Aorta (tissue), 5 donors: ENCODE measurements at places on chromosomes 5 and 9. TPM values are rescaled to one million over a fixed set of nuclear protein-coding genes. Genes with fewer than 3 reads are reported as not detected.

The OR13D1 gene
- total RNA-seq: not detected

The SLC6A7 gene
- not detected for total RNA-seq

GRCh38 chr5:57441557-57441956, 41.1 kb downstream of the ACTBL2 start:
- no peak for DNase-seq
- H3K27ac ChIP-seq: no peak overlapping the region
- no peaks in the 10 kb centered on the region for H3K27me3 ChIP-seq
- H3K4me3 ChIP-seq: no peak overlapping the region

DNA sequence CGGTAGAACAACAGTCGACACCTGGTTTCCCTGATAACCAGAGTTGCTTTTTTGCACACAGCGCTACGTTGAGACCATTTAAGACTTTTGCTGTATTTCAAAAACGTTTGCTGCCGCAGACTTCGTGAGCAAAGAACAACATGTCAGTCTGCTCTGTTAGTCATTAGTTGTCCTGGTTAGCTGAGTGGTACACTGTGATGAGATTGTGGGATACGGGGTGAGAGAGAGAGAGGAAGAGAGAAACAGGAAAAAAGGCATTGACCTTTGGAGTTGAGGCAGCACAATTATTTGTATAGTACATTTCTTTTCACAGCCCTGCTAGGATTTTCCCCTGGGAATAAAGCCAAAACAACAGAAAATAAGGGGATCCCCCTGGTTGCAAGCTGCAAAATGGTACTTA, 306.1 kb upstream of the WWC1 start:
- H3K27me3 ChIP-seq: no peaks in the 10 kb centered on the region
- H3K4me3 ChIP-seq: no peak overlapping the region
- no peaks in the 10 kb centered on the region for H3K4me1 ChIP-seq
- H3K27ac ChIP-seq: no peak overlapping the region

The ADAMTS19 gene
- 0.30 TPM for total RNA-seq

- H3K27ac ChIP-seq: no peak overlapping the region
- H3K36me3 ChIP-seq: no peaks in the 10 kb centered on the region
- no peaks in the 10 kb centered on the region for H3K4me1 ChIP-seq
- H3K27me3 ChIP-seq: no peaks in the 10 kb centered on the region
- H3K4me3 ChIP-seq: no peak overlapping the region
These were observed 58.6 kb upstream of the RICTOR start for GRCh38 chr5:39132792-39133191.

DNA sequence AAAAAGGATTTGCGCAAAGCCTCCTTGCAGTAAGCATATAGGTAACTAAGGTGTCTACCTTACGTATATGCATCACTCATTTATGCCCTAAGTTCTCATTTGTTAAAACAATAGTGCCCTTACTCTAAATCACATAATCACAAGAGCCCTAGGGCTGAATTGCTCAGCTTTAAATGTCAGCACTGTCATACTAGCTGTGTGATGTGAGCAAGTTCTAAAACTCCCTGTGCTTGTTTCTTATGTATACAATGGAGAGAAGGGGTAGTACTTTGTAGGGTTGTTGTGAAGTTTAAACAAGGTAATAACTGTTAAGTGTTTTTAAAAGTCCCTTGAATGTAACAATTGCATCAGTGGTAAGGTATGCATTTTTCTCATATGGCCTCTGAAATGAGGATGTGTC, 169.5 kb upstream of the DMRT1 start:
- no peaks in the 10 kb centered on the region for H3K36me3 ChIP-seq
- no peak overlapping the region for H3K27ac ChIP-seq
- no peak overlapping the region for H3K4me3 ChIP-seq

The GFRA3 gene
- 0.55 TPM for total RNA-seq

GRCh38 chr5:89399548-89399947, 516.6 kb upstream of the MEF2C start:
- H3K27me3 ChIP-seq: no peaks in the 10 kb centered on the region
- H3K4me3 ChIP-seq: no peak overlapping the region
- no peak overlapping the region for H3K27ac ChIP-seq
- H3K4me1 ChIP-seq: no peaks in the 10 kb centered on the region
- no peak for DNase-seq

The IRX2 gene
- not detected for total RNA-seq

DNA sequence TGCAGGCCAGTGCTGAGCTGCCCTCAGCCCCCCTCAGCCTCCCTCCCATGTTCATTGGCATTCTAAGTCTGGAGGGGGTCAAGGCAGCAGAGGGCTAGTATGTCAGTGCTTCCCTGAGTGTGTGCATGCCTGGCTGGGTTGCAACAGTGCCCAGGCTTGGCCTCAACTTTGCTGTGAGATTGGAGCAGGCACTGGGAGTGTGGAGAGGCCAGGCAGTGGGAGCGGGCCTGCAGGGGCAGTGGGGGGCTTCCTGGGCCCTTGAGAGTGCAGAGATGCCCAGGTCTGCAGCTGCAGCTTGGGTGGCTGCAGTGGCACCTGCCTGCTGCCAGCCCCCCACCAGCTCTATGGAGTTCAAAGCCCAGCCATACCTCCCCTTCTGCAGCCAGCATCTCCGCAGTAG, 239.3 kb downstream of the ARRDC3 start:
- peak overlapping the region; percentile 1 for H3K27ac ChIP-seq
- no peaks in the 10 kb centered on the region for H3K4me1 ChIP-seq
- H3K36me3 ChIP-seq: no peaks in the 10 kb centered on the region

DNA sequence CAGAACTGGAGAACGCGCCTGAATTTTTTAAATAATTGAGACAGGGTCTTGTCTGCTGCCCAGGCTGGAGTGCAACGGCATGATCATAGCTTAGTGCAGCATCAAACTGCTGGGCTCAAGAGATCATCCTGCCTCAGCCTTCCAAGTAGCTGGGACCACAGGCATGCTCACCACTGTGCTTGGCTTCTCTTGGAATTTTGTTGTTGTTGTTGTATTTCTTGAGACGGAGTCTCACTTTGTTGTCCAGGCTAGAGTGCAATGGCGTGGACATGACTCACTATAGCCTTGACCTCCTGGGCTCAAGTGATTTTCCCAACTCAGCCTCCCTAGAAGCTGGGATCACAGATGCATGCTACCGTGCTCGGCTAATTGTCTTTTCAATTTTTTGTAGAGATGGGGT, 58.4 kb upstream of the DAB2IP start:
- H3K27ac ChIP-seq: no peak overlapping the region
- no peak for DNase-seq
- H3K4me1 ChIP-seq: no peaks in the 10 kb centered on the region
- H3K27me3 ChIP-seq: no peaks in the 10 kb centered on the region
- no peak overlapping the region for H3K4me3 ChIP-seq

DNA sequence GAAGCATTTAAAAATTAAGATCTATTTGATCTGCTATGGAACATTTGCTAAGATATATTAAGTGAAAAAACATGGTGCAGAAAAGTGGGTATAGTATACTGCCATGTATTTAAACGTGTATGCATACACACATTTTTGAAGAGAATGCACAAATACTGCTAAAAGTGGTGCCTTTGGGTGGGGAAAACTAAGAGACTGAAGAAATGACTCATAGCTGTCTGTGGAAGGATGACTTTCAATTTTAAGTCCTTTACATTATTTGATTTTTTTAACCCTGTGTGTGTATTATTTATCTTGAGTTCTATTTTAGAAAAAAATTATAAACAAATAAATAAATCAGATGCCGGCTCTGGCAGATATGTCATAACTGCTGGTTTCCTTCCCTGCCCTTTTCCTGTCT, 120.7 kb upstream of the SLIT3 start:
- H3K36me3 ChIP-seq: no peaks in the 10 kb centered on the region
- H3K27me3 ChIP-seq: no peaks in the 10 kb centered on the region
- H3K4me3 ChIP-seq: no peak overlapping the region
- no peaks in the 10 kb centered on the region for H3K4me1 ChIP-seq
- no peak for DNase-seq

GRCh38 chr5:177402271-177403043, 2.0 kb upstream of the PFN3 start:
- no peaks in the 10 kb centered on the region for H3K4me1 ChIP-seq
- no peak overlapping the region for H3K4me3 ChIP-seq
- DNase-seq: peak; percentile 55
- H3K27me3 ChIP-seq: no peaks in the 10 kb centered on the region
- H3K27ac ChIP-seq: no peak overlapping the region
- no peaks in the 10 kb centered on the region for H3K36me3 ChIP-seq

The STK32A gene
- 6.4 TPM for total RNA-seq

GRCh38 chr5:68383888-68384310, 168.3 kb downstream of the PIK3R1 start:
- H3K27ac ChIP-seq: no peak overlapping the region
- no peaks in the 10 kb centered on the region for H3K27me3 ChIP-seq
- no peak for DNase-seq
- H3K36me3 ChIP-seq: no peaks in the 10 kb centered on the region
- H3K4me3 ChIP-seq: no peak overlapping the region

- no peaks in the 10 kb centered on the region for H3K27me3 ChIP-seq
- no peak overlapping the region for H3K27ac ChIP-seq
- peaks cover 17% of the 10 kb centered on the region for H3K36me3 ChIP-seq
- peak; percentile 46 for DNase-seq
These were observed 40.8 kb downstream of the BICD2 start for GRCh38 chr9:92723801-92724323.

DNA sequence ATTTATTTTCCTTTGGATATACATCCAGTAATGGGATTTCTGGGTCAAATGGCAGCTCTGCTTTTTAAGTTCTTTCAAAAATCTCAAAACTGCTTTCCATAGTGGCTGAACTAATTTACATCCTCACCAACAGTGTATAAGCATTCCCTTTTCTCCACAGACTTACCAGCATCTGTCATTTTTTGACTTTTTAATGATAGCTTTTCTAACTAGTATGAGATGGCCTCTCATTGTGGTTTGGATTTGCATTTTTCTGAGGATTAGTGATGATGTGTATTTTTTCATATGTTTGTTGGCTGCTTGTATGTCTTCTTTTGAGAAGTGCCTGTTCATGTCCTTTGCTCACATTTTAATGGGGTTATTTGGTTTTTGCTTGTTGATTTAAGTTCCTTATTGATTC, 90.0 kb upstream of the HMHB1 start:
- no peak overlapping the region for H3K27ac ChIP-seq
- H3K36me3 ChIP-seq: no peaks in the 10 kb centered on the region
- no peak overlapping the region for H3K4me3 ChIP-seq
- DNase-seq: no peak
- H3K27me3 ChIP-seq: no peaks in the 10 kb centered on the region

- H3K27me3 ChIP-seq: no peaks in the 10 kb centered on the region
- H3K27ac ChIP-seq: no peak overlapping the region
- H3K36me3 ChIP-seq: no peaks in the 10 kb centered on the region
- DNase-seq: no peak
These were observed 143.9 kb downstream of the IRX2 start for GRCh38 chr5:2607598-2607997.

DNA sequence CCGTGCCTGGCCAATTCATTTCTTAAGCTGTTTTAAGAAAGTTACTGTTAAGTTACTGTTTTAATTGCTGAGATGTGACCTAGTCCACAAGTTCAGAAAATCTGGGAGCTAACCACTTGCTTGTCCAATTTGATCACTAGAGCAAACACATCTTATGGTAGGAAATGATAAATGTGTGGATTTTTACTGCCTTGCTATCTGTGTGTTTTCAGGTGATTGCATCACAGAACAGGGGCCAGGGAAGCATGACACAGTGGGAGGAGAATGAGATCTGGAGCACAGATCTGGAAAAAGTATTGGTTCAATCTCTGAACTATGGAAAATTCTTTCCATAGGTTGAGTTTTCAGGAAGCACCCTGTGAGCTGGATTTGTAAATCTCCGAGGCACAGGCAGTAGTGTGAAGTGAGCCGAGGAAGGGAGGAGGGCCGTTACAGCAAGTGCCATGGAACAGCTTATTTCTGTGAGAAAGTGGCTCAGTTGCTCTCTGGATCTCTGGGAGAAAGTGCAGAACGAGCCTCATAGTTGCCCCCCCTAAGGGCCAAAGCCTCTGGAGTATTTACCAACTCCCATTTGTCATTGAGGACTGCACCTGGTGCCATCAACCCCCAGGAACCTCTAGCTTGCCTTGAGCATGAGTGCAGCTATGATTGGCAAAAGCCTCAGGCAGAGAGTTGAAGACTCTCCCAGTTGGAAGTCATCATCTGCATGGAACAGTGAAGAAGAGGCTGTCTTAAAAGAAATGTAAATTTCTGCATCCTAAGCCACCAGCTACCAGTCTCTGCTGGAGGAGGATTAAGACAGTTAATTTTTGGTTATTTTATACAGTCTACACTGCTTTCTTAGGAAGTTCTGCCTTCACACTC, 161.8 kb upstream of the CLINT1 start:
- no peaks in the 10 kb centered on the region for H3K4me1 ChIP-seq
- no peak overlapping the region for H3K4me3 ChIP-seq
- no peak for DNase-seq
- no peak overlapping the region for H3K27ac ChIP-seq
- no peaks in the 10 kb centered on the region for H3K27me3 ChIP-seq

- H3K27ac ChIP-seq: no peak overlapping the region
- H3K27me3 ChIP-seq: no peaks in the 10 kb centered on the region
- DNase-seq: no peak
These were observed 203.1 kb upstream of the PIK3R1 start for GRCh38 chr5:68012429-68012828.

GRCh38 chr5:5564898-5565297, 142.4 kb downstream of the ICE1 start:
- no peak overlapping the region for H3K4me3 ChIP-seq
- no peaks in the 10 kb centered on the region for H3K4me1 ChIP-seq
- H3K27ac ChIP-seq: no peak overlapping the region
- no peak for DNase-seq
- H3K36me3 ChIP-seq: no peaks in the 10 kb centered on the region
- no peaks in the 10 kb centered on the region for H3K27me3 ChIP-seq

The ELOVL7 gene
- total RNA-seq: 5.4 TPM
